Eye (tissue), 1 donor: ENCODE measurements at places on chromosomes 1 and 21.
A peak's percentile ranks its signal among the peaks of the same experiment; 100 is the strongest.

DNA sequence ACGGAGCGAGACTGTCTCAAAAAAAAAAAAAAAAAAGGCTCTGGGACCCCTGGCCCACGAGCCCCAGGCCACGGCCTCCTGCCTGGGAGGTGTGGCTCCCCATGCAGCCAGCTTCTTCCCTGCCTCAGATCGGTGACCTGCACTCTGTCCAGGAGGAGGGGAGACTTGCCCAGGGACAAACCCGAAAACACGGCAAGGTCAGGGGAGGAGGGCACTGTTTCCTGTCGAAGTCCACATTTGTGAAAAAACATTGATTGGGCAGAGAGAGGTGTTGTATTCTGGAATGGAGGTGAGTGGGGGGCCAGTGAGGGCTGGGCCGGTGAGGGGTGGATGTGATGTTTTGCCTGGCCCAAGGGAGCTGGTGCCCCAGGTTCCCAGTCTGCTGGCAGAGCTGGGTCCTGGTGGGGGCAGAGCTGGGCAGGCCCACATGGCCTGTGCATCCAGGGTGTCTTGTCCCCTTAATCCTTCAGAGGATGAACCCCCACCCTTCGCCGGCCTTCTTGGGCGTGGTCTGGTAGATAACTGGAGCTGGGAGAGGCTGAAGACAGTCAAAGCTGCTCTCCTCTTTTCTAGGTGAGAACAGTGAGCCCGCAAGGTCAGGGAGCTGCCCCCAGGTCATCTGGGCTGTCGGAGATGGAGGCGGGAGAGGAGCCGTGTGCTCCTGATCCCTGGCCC lies 12.4 kb upstream of the FAAP20 start:
- DNase-seq, result no peak

GRCh38 chr1:83725735-83726360 lies 273.1 kb downstream of the TTLL7 start:
- no peak for DNase-seq

GRCh38 chr1:111370871-111371270 lies 56.7 kb downstream of the OVGP1 start:
- no peak for DNase-seq

DNA sequence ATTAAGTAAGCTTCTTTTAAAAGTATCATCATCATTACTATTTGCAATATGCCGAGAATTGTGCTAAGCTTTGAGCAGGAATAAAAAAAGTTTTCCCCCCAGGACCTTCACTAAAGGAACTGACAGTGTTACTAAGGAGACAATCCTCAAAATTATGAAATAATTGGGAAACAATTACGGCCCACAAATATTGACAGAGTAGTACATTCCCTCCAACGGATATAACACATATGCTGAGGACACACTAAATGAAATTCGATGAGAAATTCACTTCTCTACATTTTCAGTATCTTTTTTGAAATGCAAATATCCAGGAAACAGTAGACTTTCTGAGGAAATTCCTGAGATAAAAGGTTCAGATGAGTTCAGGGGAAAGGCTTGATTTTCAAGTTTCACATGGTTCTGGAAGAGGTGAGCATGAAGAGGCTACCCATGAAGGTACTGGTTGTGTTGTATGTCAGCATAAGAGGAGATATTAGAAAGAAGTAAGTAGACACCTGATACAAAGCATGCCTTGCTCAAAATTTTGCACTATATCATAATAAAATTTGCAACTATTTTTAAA lies 171.2 kb upstream of the NR5A2 start:
- DNase-seq, result no peak

GRCh38 chr21:38455403-38455802 lies 42.9 kb downstream of the ERG start:
- peak; percentile 21 for DNase-seq

DNA sequence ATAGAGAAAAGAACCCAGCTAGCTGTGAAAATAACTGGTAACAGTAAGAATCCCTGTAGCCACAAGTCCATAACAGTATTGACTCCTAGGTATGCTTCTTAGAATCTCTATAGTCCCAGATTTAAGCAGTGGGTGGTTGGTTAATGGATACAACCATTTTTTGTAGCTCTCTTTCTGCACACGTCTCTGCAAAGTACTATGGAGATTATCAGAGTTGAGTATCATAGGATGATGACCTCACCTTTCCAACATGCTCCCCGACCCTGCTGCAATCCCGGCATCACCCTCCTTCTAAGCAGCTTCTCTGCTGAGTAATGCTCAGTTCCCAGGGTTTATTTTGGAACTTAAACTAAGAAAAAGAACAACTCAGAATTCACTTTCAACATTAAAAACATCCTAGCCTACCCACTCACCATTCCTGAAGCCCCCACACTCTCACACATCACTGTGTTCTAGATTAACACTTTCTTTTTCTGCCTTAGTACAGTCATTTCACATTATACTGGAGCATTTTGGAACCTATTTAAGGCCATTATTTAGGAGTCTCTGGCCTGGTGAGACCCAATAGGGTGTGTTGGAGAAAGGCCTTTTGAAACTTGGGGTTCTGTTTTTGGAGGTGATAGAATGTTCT lies 2.7 kb downstream of the MLLT11 start:
- DNase-seq, result no peak

DNA sequence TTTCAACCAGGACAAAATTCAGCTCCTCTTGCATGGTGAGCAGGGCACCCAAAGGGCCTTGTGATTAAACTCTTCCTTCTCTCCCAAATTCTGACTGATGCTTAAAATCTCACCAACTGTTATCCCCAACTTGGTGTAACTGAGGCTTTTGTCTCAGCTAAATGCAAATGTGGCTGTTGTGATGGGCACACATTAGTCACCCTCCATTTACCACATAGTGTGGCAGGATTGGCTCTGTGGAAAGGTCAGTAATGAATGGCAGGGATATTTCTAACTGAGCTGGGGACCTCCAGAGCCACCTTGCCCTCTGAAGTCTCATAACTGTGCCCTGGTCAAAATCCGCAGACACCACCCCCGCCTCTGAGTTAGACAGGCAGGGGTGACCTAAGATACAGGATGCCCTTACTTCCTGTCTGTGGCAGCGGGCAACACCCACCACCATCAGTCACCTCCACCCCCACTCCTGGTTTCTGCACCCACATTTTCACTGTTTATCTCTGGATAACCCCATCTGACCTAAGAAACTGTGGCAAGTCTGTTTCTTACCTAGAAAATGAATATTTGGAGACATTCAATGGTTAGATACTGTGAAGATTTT lies 25.4 kb upstream of the RGS16 start:
- no peak for DNase-seq

- no peak for DNase-seq
These were observed 59.5 kb upstream of the EFHD2 start for GRCh38 chr1:15350151-15350550.

- DNase-seq, result peak; percentile 33
These were observed 33.4 kb downstream of the DDX20 start for GRCh38 chr1:111789142-111789541.

DNA sequence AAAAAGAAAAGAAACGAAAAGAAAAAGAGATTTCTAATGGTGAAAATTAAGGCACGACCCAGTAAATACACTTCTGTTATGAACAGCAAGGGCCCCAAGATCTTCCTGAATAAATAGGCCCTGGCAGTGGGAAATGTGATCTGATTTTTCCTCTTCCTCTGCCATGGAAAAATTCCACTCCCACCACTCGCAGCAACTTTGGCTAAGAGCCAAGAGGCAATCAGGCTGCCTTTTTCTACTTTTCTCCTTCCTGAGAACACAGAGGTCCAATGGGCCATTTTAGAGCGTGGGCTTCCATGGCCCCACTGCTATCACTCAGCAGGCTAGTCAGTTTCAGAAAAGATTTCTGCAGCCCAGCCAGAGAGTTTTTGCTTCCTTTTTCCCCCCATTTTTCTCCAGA lies 33.7 kb upstream of the AK4 start:
- DNase-seq, result peak; percentile 64

DNA sequence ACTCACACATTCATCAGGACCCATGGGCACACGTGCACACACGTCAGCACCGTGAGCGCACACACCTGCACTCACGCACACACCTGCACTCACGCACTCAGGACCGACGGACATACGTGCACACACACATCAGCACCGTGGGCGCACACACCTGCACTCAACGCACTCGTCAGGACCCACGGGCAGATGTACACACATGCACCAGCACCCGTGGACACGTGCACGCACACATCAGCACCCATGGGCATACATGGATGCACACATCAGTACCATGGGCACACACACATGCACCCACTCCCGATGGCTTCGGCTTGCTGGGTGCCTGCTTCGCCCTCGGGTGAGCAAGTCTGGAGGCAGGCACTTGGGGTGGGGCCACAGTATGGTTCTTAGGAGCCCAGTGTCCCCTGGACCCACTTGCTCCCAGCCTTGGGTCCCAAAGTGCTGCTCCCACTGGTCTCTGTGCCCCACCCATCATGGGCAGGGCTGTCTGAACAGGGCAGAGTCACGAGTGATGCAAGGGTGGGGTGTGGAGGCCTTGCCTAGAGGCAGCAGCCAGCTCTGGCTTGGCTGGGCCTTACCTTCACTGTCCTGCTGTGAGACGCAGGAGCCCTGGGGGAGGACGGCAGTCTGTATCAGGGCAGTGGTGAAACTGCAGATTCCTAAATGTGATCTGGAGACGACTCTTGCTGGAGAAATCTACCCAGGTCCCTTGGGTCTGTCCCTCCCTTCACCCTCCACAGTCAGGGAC lies 49.8 kb downstream of the SKI start:
- no peak for DNase-seq

DNA sequence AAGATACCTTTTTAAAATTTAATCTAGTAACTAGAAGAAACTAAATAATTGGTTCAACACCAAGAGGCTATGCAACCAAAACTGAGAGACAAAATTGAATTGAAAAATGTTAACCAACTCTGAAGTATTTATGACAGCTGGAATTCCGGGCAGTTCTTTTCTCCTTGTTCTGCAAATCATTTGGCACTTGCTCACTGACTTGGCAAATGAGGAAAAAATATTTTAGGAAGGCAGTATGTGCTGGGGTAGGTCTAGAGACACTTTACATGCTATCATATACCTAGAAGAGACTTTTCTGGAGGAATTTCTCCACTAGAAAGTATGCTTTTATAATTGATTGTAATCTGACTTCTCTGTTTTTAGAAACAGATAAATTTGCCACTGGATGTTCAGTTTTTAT lies 22.1 kb upstream of the SH3D21 start:
- no peak for DNase-seq

DNA sequence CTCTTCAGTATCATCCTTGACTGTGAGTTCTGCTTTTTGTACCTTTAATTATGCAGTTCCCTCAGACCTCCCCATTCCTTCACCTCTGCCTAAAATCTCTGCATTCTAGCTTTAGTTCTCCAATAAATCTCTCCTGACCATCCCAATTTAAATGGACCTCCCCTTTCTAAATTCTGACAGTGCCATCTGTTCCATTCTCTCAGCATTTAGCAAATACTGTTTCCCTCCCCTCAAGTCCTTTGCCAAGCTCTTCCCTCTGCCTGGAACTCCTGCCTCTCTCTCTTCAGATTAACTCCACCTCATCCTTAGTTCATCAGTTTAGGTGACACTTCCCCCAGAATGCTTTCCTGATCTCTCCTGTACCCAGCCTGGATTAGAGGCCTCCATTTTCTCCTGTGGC lies 54.0 kb upstream of the JUN start:
- DNase-seq, result no peak

- no peak for DNase-seq
These were observed 230.3 kb downstream of the GRIK3 start for GRCh38 chr1:36803868-36804570.

- peak; percentile 77 for DNase-seq
These were observed 21.5 kb upstream of the SLC44A5 start for GRCh38 chr1:75632350-75632949.

DNA sequence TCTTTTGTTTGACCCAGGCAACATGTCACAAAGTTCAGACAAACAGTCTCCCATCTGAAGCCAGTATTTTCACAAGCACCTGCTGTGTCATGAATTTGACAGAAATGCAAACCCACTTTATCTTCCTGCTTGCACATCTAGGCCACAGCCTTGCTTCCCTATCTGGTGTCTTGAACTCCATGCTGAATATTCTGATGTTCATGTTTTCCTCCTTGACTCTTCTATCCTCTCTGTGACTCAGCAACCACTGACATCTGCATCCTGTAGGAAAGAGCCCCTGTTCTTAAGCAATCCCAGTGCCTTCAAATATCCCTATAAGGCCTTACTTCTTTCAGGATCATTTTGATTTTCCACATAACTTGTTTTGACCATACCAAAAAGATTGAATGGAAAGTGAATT lies 6.5 kb downstream of the CD55 start:
- no peak for DNase-seq

DNA sequence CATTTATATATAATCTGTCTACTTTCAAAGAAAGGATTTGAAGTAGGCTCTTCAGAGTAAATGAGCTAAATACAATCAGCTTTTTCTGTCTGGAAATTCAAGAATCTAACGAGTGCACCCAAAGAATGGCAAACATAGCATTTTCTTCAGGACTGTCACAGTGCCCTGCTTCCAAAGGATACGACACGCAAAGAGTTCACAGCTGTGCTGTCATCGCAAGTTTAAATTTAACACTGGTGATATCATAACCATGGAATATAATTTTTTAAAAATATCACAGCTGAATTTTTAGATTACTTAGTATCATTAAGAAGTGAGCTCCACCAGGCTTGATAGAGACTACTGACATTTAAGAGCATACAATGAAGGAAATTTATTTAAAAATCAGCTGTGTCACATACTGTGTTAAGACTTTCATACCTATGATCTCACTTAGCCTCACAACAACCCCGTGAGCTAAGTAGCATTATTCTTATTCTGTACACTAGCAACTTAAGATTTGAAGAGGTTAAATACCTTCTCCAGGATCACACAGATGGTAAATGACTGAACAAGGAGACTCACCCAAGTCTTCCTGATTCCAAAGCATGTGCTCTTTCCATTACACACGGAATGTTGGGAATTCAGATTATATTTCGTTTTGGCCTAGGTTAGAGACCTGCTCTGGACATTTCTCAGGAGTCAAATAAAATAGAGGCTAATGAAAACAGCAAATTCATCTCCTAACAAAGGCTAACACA lies 46.2 kb upstream of the PRRX1 start:
- DNase-seq, result no peak

DNA sequence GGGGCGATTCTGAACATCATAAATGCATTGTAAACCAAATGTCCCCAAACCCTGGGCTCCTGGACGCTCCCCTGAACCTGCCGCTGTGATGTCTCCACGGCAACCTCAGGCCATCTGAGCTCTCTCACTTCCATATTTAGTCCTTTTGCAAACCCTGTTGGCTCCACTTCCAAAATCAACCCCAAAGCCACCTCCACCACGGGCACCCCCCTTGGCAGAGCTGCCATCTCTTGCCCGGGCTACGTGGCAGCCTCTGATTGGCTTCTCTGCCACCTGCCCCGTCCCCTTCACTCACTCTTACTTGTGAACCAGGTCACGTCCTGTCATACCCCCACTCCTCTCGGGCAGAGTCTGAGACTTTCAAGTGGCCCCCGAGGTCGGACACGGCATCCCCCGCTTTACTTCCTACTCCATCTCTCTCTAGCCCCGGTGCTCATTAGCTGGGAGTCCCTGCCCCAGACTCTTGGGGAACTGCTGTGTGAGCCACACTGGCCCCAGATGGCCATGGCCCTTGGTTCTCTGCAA lies 15.8 kb downstream of the PRXL2B start:
- no peak for DNase-seq
